ENCODE measurements at places on chromosomes 5 and 9.

DNA sequence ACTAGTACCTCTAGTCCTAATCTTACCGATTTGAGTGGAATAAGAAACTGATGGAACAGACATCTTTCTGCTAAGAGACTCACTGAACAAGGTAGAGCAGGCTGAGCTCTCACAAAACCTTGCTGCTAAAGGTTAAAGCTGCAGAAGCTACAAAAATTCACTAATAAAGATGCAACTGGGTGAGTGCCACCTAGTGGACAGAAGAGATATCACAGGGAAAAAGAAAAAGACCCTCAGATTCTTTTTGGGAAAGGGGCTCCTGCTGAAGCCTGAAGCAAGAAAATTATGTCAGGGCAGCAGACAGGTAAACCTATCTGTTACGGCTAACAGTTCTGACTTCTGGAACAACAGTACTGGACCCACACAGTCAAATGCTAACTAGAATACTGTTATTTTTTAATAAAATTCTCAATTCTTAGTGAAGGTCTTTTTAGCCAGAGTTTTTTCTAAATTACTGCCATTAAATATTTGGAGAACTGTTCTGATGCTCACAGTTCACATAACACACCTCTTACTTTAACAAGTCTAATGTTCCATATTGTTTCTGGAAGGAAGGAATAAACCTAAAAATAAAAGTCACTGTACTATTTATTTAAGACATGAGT is 51.2 kb downstream of the DIAPH1 start:
- no peak for DNase-seq

- no peak for DNase-seq
These were observed 599.6 kb downstream of the CCDC171 start for GRCh38 chr9:16152276-16153101.

GRCh38 chr5:57816108-57816507 is 333.5 kb upstream of the ACTBL2 start:
- no peak for DNase-seq

GRCh38 chr5:23389291-23390101 is 117.9 kb upstream of the PRDM9 start:
- DNase-seq: peak; percentile 92

- no peak for DNase-seq
These were observed 40.6 kb downstream of the CAST start for GRCh38 chr5:96702503-96703383.

GRCh38 chr5:54095969-54096368 is 214.4 kb downstream of the ARL15 start:
- DNase-seq: no peak

DNA sequence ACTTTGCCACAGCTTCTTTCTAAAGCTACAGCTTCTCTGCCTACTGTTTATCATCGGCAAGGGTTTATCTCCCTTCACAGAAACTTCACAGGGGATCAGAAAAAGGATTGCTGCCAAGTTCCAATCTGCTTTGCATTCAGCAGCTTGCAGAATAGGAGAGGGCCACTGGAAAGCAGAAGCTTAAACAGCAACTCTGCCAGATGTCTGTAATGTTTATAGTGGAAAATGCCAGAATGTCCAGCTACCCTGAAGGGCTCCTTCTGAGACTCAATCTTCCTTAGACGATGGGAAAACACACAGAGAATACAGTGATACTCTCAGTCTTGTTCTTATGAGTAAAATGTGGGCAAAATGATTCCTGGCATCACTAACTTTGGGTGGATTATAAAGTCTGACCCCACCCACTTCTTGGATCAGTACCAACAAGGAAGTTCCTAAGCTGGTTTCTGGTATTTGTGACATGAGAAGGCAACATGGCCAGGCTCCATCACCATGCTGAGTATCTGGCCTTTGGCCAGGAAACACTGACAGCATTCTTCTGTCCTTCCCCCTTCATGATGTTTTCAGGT is 19.0 kb downstream of the STOM start:
- DNase-seq: no peak

DNA sequence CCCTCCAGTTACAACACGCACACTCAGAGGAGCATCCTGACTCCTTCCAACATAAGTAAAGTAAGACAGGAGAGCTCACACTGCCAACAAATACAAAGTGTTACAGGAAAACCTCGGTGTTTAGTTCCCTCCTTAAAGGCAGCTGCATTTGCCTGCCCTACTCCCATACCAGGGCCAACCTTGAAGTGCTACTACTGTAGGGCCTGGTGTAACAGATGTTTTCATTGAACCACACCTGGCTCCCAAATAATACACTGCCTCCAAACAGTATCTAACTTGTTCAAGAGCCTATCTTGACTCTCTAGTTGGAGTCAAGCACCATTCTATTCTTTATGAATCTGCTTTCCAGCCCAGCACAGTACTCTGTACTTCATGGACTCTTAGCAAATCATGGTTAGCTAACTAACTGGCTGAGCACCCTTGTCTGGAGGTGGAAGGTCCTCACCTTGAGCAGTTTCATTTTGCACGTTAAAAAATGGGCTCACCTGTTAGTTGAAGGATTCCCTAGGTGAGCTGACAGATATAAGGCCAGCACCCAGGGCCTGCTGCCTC is 34.6 kb downstream of the TTC39B start:
- no peak for DNase-seq

GRCh38 chr5:64861281-64861680 is 92.6 kb downstream of the CWC27 start:
- DNase-seq: no peak

DNA sequence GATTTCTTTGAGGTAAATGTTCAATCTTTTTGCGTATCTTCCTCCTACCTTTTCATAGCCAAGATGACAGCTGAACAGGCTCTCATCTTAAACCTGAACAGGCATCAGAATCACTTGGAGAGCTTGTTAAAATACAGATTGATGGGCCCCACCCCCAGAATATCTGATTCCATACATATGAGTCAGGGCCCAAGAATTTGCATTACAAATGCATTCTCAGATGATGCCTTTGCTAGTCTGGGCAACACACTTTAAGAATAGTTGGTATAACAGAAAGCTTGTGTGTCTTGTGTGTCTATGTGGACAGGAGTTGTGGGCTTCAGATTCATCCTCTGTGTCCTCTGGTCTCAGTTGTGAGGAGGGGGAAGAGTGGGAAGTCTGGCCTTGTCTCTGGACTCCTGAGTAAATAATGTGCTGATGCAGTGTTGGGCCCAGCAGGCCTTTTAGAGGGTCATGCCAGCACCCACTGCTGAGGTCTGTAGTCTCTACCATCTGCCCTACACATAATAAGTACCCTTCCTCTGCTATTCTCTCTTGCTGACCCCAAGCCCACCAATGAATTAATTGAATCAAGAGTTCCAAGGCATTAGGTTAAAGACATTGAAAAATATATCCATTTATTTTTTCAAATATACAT is 43.1 kb downstream of the PTCD2 start:
- DNase-seq: no peak

GRCh38 chr9:36791222-36791950 is 218.7 kb downstream of the MELK start:
- no peak for DNase-seq

DNA sequence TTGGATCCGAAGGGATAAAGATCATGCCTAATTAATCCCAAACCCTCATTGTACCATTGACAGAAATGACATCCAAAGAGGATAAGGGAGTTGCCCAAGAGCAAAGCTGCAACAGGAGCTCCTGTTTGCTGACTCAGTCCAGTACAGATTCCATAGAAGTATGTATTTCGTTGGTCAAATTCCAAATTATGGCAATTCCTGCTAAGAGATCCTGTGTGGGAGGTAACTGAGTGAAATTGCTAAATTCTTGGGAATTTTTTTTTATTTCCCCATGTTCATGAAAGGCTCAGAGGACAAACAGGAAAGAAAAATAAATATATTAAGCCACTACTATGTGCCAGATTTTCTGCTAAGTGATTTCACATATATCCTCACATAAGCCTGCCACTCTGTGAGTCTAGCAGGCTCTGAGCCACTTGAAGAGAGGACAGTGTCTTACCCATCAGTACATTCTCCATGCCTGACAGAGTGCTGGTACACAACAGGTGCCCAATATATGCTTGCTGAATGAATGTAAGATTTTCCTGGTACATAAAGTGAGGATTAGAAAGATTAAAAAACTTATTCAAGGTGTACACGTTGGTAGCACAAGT is 132.7 kb downstream of the GLIS3 start:
- no peak for DNase-seq

DNA sequence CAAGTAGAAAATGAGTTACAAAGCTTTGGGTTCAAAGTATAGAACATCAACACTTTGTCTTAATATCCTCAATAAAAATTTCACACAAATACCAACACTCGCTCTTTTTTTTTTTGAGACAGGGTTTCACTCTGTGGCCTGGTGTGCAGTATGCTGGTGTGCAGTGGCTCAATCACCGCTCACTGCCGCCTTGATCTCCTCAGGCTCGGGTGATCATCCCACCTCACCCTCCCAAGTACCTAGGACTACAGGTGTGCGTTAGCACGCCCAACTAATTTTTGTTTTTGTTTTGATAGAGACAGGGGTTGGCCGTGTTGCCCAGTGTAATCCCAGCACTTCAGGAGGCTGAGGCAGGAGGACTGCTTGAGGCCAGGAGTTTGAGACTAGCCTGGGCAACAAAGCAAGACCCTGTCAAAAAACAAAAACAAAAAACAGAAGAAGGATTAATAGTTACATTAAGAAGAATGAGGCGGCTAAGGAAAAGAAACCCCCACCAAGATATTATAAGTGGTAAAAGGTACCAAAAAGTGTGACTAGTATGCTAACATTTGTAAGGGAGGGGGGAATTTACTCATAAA is 20.3 kb downstream of the FNBP1 start:
- DNase-seq: no peak

DNA sequence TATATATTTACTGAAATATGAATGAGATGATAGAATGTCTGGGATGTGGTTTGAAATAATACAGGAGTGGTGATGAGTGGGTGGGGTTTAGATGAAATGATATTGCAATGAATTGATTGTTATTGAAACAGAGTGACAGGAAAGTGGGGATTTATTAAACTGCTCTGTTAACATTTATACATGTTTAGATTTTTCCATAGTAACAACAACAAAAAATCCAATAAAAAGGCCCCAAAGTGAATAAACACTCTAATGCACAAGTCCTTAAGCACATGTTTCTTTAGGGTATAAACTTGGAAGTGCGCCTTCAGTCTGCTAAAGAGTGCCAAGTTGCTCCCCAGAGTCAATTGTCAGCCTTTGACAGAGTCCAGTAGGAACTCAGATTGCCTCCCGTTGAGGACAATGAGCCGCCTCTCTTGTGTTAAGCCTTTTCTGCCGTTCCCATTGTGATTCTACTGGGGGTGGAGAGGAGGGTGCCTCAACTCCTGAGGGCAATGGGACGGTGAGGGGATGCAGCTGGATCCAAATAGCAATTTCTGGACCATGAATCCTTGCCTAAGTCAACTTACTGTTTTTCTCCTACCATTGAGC is 112.3 kb downstream of the SLC28A3 start:
- no peak for DNase-seq

- DNase-seq: no peak
These were observed 75.3 kb upstream of the IL12B start for GRCh38 chr5:159405611-159406031.

DNA sequence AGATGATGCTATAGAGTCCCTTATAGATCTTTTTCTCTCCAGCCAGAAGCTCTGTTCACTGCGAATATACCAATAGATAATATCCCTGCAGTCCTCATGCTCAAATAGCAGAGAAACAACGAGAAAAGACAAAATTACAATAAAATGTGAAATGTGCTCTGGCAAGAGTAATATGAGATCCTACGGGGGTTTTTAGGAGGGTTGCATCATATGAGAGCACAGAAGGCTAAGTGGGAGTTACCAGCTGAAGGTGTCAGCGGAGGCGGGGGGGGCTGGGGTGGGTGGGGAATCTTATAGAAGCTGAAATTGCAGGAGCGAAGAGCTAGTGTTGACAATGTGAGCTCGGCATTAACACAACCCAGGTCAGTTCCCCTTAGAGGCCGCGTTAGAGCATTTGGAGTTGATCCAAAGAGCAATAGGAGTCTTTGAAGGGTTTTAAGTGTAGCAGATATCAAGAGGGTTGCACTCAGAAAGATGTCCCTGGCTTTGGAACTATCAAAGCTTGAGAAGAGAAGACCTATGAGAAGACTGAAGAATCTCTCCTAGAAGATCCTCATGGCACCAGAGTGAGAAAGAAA is 109.7 kb downstream of the BASP1 start:
- DNase-seq: no peak

DNA sequence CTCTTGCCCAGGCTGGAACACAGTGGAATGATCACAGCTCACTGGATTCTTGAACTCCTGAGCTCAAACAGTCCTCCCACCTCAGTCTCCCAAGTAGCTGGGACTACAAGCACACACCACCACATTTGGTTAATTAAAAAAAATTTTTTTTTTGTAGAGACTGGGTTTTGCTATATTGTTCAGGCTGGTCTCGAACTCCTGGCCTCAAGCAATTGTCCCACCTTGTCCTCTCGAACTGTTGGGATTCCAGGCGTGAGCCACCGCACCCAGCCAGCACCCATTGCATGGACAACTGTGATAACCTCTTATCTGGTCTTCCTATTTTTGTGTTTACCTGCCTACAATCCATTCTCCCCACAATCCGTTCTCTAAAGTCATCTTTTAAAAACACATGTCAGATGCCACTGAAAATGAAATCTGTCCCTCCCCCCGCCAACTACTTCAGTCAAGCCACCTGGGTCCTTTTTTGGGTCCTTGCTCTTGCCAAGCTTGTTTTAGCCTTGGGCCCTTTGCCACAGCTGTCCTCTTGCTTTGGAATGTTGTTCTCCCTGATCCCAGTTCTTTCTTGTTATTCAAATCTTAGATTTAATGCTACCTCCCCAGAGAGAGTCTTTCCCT is 250.5 kb downstream of the PIK3R1 start:
- no peak for DNase-seq

GRCh38 chr9:14096258-14096922 is 217.6 kb downstream of the NFIB start:
- DNase-seq: peak; percentile 92

- DNase-seq: no peak
These were observed 5.9 kb upstream of the QSOX2 start for GRCh38 chr9:136251264-136252115.

DNA sequence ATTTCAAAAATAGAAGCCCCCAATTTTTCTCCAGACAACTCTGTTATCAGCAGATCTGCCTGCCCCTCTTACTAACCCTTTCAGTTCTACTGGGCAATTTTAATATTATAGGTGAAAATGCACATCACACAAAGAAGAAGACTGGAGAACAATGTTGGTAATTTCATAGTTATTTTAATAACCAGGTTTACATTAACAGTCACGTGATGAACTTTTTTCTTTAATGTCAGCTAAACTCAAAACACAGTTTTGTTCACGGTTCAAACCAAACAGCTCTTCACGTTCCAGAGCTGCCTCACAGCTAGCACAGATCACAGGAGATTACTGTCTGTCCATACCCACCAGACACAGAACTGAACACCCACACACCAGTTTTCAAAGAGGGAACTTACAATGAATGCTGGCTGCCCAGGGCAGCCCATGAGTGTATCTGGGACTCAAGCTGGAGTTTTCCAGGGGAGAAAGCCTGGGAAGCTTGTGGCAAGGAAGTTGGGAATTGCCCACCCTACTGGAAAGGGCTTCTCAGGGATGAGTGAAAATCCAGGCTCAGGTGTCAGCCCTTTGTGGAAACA is 119.1 kb downstream of the DPYSL3 start:
- no peak for DNase-seq

GRCh38 chr9:113990570-113990907 is 87.6 kb downstream of the AMBP start:
- DNase-seq: no peak
